Activated CD4-positive, alpha-beta T cell treated with anti-CD3 and anti-CD28 coated beads for 36 hours (primary cell): ENCODE measurements at places on chromosomes 2 and 18. TPM values are rescaled to one million over a fixed set of nuclear protein-coding genes. Genes with fewer than 3 reads are reported as not detected.

- H3K36me3 ChIP-seq = no peaks in the 10 kb centered on the region
- no peak overlapping the region for H3K4me3 ChIP-seq
- H3K27ac ChIP-seq = no peak overlapping the region
- no peak for DNase-seq
Observed at GRCh38 chr18:8814206-8814605, 108.8 kb downstream of the MTCL1 start.

DNA sequence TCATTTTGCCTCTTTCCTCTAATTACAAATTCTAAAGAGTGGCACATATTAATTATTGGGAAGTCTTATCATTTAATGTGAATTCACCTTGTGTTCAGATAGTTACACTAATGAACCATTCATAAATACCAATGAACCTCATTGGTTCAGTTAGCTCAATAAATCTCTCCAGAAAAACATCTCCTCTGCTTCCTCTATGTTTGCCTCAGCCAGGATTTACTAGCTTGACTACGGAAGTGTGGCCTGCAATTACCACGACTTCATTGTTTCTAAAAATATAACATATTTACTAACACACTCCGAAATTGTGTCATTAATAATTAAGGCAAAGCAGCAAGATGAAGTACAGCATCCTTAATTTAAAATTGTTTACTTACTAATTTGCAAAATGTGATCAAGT lies 103.3 kb downstream of the PLA2R1 start:
- no peaks in the 10 kb centered on the region for H3K36me3 ChIP-seq
- no peak overlapping the region for H3K4me3 ChIP-seq

DNA sequence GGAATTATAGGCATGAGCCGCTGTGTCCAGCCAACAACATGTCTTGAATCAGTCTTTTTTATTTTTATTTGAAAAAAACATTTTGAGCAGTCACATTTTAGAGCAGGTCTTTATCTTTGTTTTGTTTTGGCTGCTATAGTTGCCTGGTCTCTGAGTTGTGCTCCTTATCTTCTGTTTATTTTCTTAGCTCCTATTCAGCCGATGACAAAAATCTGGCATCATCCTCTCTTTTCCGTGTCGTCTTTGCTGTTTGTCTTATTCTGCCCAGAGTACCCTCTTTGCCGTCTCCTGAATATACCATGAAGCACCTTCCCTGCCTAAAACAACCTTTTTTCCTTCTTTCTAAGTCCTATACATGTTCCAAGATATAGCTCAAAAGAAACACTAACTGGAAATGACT lies 201.1 kb downstream of the THSD7B start:
- no peak overlapping the region for H3K4me3 ChIP-seq
- no peak overlapping the region for H3K27ac ChIP-seq
- H3K4me1 ChIP-seq = no peaks in the 10 kb centered on the region
- DNase-seq = no peak
- no peaks in the 10 kb centered on the region for H3K36me3 ChIP-seq

DNA sequence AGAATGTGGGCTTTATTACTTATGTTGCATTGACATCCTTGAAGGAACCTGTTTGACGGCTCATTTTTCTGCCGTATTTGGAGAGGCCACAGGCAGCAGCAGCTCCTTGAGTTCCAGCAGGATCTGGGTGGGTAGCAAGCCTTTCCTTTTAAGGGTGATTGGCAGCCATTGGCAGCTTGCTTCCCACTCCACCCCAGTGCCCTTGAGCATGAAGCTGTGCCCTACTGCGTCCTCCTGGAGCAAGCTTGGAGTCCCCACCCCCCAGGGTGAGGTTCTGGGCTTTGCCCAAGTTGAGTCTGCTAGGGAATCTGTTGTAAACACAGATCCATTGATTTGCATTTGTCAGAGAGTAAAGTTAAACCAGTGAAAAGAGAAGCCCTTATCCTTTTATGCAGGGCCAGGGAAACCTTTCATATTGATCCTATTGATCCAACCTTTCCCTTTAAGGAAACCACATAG lies 9.2 kb downstream of the ONECUT2 start:
- DNase-seq = no peak
- H3K27me3 ChIP-seq = peaks cover 63% of the 10 kb centered on the region
- H3K4me3 ChIP-seq = no peak overlapping the region

ATRAID gene
- total RNA-seq = 69.9 TPM

GRCh38 chr2:26274058-26274613 lies 29.4 kb downstream of the HADHB start:
- H3K36me3 ChIP-seq = peaks cover 13% of the 10 kb centered on the region
- H3K27me3 ChIP-seq = no peaks in the 10 kb centered on the region
- H3K27ac ChIP-seq = no peak overlapping the region
- DNase-seq = no peak
- H3K4me3 ChIP-seq = no peak overlapping the region

CCDC68 gene
- total RNA-seq = not detected

DNA sequence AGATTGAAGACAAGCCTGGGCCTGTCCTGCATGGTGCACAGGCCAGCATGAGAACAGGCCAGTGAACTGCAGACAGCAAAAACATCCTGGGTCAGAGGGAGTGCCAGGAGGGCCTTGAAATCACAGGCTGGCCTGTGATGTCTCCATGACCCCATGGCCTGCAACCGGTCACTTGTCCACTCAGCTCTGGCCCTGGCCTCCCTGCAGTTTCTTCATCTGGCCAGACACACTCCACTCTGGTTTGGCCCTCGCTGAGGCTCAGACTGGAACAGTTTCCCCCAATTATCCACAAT lies 12.6 kb downstream of the CYRIA start:
- H3K36me3 ChIP-seq = no peaks in the 10 kb centered on the region
- no peak overlapping the region for H3K27ac ChIP-seq
- no peak for DNase-seq
- no peaks in the 10 kb centered on the region for H3K27me3 ChIP-seq

KCNG2 gene
- total RNA-seq = not detected

ZSWIM2 gene
- not detected for total RNA-seq

SLC16A14 gene
- 2.2 TPM for total RNA-seq

- no peak overlapping the region for H3K4me3 ChIP-seq
- DNase-seq = no peak
- no peak overlapping the region for H3K27ac ChIP-seq
- peaks cover 2% of the 10 kb centered on the region for H3K27me3 ChIP-seq
- H3K4me1 ChIP-seq = no peaks in the 10 kb centered on the region
- H3K36me3 ChIP-seq = no peaks in the 10 kb centered on the region
Observed at GRCh38 chr2:16334886-16335603, 330.6 kb downstream of the CYRIA start.

- H3K27ac ChIP-seq = no peak overlapping the region
- no peak for DNase-seq
- peaks cover 12% of the 10 kb centered on the region for H3K4me1 ChIP-seq
- H3K27me3 ChIP-seq = peaks cover 2% of the 10 kb centered on the region
Observed at GRCh38 chr2:16654833-16655444, 10.7 kb downstream of the CYRIA start.

DNA sequence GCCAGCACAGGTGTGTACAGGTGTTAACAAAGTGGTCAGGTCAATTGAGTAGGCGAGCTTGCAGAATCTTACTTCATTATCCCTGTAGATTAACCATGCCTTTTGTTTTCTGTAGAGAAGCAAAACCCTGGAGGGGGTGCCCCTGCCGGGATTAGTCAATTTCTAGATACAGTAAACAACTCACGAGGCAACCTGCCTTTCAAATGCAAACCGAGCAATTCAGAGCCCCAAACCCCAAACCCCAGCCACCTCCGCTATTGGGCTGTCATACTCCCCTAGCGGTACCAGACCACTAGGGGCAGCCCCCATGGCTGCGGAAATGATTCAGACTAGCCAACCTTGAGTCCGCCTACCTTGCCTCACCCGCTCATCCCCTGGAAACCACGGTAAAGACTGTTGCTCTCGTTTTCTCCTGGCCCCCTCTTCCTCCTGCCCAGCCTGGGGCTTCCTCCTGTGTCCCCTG lies 61.4 kb upstream of the KIF5C start:
- DNase-seq = peak; percentile 88
- H3K36me3 ChIP-seq = no peaks in the 10 kb centered on the region
- H3K4me1 ChIP-seq = peaks cover 22% of the 10 kb centered on the region
- H3K27ac ChIP-seq = no peak overlapping the region
- H3K27me3 ChIP-seq = peaks cover 11% of the 10 kb centered on the region
- H3K4me3 ChIP-seq = no peak overlapping the region

GRCh38 chr18:2212598-2213205 lies 358.6 kb downstream of the METTL4 start:
- no peaks in the 10 kb centered on the region for H3K36me3 ChIP-seq
- no peak overlapping the region for H3K27ac ChIP-seq
- DNase-seq = no peak
- H3K4me3 ChIP-seq = no peak overlapping the region

- H3K4me3 ChIP-seq = no peak overlapping the region
- H3K27me3 ChIP-seq = peaks cover 12% of the 10 kb centered on the region
- DNase-seq = no peak
- no peaks in the 10 kb centered on the region for H3K36me3 ChIP-seq
- H3K27ac ChIP-seq = no peak overlapping the region
Observed at GRCh38 chr18:12044591-12044990, 49.1 kb upstream of the ANKRD62 start.

DNA sequence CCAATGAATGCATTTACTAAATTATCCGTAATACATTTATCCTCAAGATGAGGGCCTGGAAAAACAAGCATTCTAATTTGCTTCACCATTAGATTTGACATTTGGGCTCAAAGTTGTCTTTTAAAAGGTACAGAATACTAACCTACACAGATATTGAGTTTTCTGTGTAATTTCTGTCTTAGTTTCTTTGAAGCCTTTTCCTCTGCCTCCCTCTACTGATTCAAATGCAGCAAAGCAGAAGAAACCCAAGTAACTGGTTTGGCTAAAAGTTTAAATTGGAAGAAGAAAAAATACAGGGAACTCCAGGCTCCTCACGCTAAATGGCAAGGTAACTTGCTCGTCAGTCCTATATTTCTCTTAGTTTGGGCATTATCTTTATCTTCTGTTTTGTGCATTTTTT lies 53.3 kb upstream of the SLC5A7 start:
- no peaks in the 10 kb centered on the region for H3K4me1 ChIP-seq
- H3K27me3 ChIP-seq = peaks cover 2% of the 10 kb centered on the region
- no peak overlapping the region for H3K4me3 ChIP-seq
- H3K36me3 ChIP-seq = no peaks in the 10 kb centered on the region
- H3K27ac ChIP-seq = no peak overlapping the region
